Activated CD8-positive, alpha-beta memory T cell treated with anti-CD3 and anti-CD28 coated beads for 1 hour (primary cell): ENCODE measurements at places on chromosomes 16 and 17.

DNA sequence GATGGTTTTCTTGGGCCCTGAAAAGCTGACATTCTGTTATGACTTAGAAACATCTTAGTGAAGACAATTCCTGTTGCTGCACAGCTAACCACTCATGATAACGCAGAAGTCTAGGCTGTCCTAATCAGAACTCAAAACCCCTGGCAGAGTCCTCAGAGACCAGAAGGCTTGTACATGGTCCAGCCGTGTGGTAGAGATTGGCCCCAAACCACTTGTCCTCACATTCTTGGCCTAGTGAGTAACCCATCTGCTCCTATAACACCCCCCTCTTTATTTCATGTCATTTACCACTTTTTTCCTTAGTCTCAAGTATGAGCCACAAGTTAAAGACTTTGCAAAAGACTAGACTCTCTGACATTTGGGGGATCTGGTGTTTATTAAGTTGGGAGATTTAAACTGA lies 116.5 kb upstream of the ADAMTS18 start:
- no peak for DNase-seq

GRCh38 chr17:51152766-51153209 lies 571 bp upstream of the NME1 start:
- DNase-seq = no peak

DNA sequence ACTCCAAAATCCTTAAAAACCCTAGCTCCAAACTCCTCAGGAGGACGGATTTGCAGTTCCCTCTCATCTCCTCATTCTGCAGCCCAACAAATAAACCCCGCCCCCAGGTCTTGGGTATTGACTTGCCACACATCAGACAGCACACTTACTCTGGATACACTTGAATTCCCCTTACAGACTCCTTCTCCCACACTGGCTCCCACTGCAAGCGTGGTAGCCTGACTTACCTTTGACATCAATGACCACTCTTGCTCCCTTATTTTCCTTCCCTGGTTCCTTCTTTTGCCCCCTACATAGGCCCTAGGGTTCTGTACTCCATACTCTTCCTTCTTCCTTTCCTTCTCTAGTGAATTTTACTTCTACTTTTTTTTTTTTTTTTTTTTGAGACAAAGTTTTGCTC lies 7.5 kb downstream of the RFFL start:
- DNase-seq = no peak

DNA sequence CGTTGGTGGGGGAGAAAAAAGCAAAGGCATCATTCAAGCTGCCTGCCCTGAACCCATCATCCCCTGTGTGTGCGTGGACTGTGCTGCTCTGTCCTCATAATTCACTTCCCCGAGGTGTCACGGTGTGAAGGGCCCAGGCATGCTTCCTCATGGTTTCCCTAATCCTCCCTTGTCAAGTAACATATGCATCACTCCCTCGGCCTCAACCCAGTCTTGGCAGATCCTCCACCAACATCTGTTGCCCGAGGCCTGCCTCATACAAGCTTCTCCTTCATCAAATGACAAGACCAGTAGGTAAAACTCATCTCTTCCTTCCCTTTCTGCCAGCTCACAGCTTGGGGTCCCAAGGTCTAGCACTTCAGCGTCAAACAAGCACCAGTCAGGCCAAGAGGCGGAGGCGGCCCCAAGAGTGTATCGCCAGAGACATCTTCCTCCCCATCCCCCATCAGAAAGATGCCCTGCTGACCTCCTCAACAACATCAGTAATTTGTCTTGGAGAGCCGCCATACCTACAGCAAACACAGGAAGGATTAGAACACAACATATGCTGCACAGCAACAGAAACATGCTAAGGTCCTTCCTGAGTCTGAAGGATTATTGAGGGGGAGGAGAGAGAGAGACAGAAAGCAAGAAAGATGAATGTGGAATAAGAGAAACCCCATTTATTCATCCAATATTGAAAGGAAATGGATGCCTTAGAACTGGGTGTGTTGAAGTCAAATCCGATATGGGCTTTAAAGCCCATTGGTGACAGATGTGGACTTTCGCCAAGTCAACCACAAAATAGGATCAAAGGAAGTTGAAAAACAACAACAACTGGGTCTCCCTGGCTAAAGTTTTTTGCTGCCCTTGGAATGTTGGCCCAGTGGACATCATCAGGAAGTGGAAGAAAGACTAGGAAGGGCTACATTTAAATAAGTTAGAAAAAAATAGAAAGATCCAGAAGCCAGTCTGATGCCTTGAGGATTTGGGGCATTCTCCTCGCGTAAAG lies 38.4 kb downstream of the SOX9 start:
- DNase-seq = no peak

DNA sequence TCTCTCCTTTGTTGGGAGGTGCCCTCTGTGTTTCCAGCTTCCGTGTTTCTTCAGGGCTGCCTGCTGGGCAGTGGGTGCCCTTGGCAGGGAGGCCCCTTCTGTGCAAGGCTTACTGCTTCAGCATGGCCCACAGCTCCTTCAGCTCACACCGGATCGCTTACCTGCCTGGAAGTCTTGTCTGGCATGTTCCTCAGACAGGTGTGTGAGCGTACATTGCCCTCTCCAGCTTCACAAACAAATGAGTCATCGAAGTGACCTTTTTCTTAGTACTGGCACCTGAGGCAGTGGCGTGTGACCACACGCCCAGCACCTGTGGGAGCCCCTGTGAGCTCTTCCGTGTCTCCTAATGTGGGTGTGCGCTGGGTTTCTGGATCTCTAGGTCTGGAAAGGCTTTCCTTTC lies 3.5 kb downstream of the RAB40C start:
- no peak for DNase-seq

DNA sequence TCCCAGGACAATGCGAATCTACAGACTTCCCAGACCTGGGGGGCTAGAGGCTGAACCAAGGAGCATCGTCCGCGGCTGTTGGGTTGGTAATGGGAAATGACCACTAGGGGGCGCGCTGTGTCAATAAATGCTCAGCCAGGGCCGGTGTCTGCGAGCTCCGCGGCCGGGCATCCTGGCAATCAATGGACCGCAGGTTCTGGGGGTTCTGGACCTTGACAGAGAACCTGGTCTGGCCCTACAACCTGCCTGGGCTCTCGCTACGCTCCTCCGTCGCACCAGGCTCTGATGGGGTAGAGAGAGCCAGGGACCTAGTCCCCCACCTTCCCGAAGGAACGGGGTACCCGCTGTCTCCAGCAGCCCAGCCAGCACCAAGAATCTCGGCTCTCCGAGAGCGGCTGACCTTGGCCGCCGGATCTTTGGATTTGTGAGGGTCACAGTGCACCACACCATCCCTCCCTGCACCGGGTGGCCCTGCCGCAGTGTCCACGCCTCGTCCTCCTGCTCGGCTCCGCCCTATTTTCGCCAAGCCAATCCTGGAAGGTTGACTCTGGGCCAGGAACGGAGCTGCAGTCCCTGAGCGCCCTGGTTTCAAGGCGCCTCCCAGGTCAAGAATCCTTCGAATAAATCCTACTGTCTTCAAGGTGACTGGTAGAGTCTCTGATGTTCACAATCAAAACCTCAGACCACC lies 20.4 kb upstream of the BEAN1 start:
- DNase-seq = peak; percentile 83

GRCh38 chr17:1725642-1726511 lies 1.4 kb downstream of the WDR81 start:
- no peak for DNase-seq

GRCh38 chr16:15701367-15701766 lies 51.3 kb downstream of the NDE1 start:
- no peak for DNase-seq

GRCh38 chr16:55543472-55543871 lies 23.0 kb upstream of the CAPNS2 start:
- DNase-seq = no peak

- DNase-seq = peak; percentile 50
These were observed 22.3 kb upstream of the RBBP6 start for GRCh38 chr16:24516900-24517669.

GRCh38 chr17:1592751-1593629 lies 30.4 kb upstream of the PITPNA start:
- no peak for DNase-seq

- DNase-seq = no peak
These were observed 42.7 kb downstream of the MPRIP start for GRCh38 chr17:17084941-17085340.

- no peak for DNase-seq
These were observed 47.0 kb upstream of the SREBF1 start for GRCh38 chr17:17883801-17884200.

- DNase-seq = no peak
These were observed 19.1 kb downstream of the GPR142 start for GRCh38 chr17:74386386-74386785.

DNA sequence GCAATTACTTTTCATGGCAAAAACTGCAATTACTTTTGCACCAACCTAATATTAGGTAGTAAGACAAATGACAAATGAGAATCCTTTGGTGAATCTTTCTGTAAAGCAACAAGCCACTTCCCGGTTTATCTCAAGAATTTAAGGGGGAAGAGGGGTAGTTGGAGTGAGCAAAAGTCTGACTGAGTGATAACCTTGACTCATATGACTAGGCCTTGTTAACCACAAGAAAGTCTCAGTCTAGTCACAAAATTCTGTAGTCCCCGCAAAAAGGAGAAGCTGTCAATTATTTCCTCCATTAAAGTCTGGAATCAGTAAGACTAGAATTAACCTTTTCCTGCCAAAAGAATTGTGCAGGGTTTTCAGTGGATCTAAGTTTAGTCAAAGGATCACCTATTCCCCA lies 72.2 kb upstream of the GNAO1 start:
- no peak for DNase-seq

DNA sequence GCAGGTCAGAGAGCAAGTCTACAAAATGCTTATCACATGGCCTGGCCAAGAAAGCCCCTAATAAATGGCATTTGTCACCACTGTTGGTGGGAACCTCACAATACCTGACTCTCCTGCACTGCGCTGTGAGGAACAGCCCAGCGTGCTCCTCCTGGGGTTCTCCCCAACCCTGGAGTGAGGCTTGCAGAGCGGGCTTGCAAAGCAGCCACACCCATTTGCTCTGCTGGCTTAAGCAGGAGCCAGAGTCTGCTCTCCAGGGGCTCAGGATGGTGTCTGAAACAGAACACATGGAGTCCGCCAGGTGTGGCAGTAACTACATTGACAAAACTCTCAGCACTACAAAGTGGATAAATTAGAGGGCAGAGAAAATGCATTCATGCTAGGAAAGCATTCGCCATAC lies 331.0 kb upstream of the CCL2 start:
- no peak for DNase-seq

GRCh38 chr17:29048440-29049368 lies 5.8 kb downstream of the PIPOX start:
- DNase-seq = no peak

DNA sequence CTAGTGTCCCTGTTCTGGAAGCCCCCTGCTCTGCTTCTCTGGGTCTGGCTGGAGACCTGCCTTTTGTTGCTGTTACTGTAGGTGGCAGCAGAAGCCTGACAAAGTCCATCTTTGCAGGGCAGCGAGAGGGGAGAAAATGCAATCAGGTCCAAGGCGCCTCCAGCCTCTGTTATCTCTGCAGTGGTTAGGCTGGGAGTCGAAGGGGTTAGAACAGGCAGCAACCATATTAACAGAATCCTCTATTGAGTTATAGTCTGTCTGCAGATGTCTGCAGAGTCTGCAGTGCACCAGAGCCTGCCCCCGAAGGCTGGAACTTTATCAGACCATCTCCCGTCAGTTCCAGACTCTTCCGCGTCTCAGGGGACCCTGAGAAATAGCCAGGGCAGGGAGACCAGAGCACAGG lies 404.9 kb upstream of the EEF2KMT start:
- no peak for DNase-seq

DNA sequence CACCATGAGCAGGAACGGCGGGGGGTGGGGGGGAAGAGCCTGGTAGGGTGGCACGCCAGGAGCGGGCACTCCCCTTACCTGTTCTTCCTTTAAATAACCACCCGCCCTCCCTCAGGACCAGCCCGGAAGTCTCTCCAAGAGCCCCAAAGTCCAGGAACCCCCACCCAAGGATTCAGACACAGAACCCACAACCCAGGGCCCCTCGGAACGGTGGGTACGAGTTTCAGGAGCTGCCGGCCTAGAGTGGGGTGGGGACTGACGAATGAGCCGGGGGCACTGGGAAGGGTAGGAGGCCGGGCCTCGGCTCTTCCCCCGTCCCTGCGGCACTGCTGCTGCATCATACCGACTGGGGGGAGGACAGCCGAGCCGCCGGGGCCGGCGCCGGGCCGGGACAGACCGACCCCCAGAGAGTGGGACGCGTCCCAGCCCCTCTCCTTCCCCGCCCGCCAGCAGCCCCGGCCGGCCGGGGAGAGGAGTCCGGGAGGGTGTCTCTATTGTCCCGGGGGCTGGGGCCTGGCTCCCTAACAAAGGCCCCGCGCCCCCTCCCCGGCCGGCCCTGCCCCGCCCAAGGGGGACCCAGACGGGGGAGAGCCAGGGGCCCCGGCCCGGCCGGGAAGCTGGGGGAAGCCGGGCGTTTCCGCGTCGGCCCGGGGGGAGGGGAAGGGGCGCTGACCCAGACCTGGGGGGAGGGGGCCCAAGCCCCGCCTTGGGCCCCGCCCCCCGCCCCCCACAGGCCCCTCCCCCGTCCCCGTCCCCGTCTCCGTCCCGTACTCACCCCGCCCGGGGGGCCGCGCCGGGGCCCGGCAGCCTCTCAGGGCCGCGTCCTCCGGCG lies 747 bp downstream of the ATXN7L3 start:
- no peak for DNase-seq

- DNase-seq = no peak
These were observed 31.2 kb downstream of the TMEM238L start for GRCh38 chr17:10772425-10773380.

DNA sequence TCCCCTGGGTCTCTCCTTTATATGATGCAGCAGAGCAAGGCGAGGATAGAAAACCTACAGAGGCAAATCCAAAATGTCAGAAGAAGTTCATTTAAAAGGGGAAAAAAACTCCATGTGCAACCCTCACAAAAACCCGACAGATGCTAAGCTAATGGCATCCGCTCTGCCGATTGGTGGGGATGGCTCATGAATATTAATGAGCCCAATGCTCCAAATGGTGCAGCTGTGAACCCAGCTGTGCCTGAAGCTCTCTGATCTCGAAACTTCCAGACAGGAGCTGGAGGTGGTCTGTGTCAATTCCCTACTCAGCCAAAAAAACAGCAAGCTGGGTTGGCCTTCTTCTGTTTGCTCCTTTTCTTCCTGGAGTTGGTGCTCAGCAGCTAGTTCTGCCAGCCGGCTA lies 15.5 kb downstream of the SNX11 start:
- no peak for DNase-seq

DNA sequence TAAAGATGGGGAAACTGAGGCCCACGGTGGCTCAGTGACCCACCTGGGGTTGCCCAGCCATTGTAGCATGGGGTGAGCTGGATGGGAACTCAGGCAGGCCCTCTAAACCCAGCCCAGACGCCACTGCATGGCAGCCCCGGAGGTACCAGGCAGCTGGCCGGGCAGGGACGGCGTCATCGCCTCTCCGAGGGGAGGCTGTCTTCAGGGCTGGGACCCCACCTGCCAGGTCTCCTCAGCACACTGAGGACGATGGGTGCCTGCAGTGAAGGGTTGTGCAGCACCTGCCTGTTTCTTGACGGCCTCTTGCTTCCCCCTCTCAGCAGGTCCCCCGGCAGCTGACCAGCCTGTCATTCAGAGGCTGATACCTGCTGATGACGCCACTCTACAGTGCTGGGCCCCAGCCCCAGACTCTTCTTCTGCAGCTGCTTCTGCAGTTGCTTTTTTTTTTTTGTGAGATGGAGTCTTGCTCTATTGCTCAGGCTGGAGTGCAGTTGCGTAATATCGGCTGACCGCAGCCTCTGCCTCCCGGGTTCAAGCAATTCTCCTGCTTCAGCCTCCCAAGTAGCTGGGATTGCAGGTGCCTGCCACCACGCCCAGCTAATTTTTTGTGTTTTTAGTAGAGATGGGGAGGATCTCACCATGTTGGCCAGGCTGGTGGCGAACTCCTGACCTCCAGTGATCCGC lies 24.7 kb downstream of the RNF213 start:
- DNase-seq = no peak
